ENCODE measurements at places on chromosomes 7 and 10. TPM values are rescaled to one million over a fixed set of nuclear protein-coding genes. Genes with fewer than 3 reads are reported as not detected.
A peak's percentile ranks its signal among the peaks of the same experiment; 100 is the strongest.

Gene EPO
- total RNA-seq: not detected

Gene PKD2L1
- not detected for total RNA-seq

Gene MINDY3
- total RNA-seq: 31.5 TPM

Gene AKR1C8
- total RNA-seq: not detected

Gene LRRC61
- total RNA-seq: 14.0 TPM

Gene ARHGAP21
- total RNA-seq: 66.0 TPM

Gene ANKRD7
- total RNA-seq: 0.71 TPM

Gene OR6B1
- not detected for total RNA-seq

- no peak overlapping the region for H3K27ac ChIP-seq
- H3K4me1 ChIP-seq: no peaks in the 10 kb centered on the region
- DNase-seq: no peak
- no peak overlapping the region for H3K4me3 ChIP-seq
- H3K36me3 ChIP-seq: no peaks in the 10 kb centered on the region
These were observed 146.7 kb upstream of the COL1A2 start for GRCh38 chr7:94247970-94248369.

DNA sequence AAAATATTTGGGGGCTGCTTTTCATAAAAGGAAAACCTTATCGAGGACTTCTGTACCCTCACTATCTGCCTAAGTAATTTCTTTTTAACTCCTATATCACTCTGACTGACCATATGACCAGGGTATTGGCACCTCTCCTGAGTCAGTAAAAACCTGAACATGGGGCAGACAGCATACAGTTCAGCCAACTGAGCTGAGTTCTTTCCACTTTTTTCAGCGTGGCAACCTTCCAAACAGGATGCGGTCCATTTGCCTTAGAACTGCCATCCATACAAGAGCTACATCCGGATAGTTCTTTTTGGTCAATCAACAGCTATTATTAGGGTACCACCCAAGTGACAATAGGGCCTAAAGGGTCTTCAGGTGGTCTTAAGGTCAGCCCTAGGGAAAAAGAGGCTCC is 122.6 kb downstream of the MARCHF5 start:
- no peaks in the 10 kb centered on the region for H3K4me1 ChIP-seq
- no peak overlapping the region for H3K4me3 ChIP-seq
- no peak overlapping the region for H3K27ac ChIP-seq

GRCh38 chr10:25405871-25406270 is 231.1 kb downstream of the GPR158 start:
- no peak overlapping the region for H3K4me3 ChIP-seq
- DNase-seq: no peak
- H3K27me3 ChIP-seq: no peaks in the 10 kb centered on the region
- no peak overlapping the region for H3K27ac ChIP-seq
- H3K36me3 ChIP-seq: no peaks in the 10 kb centered on the region

- DNase-seq: no peak
- no peaks in the 10 kb centered on the region for H3K27me3 ChIP-seq
- H3K4me1 ChIP-seq: peaks cover 13% of the 10 kb centered on the region
- peaks cover 36% of the 10 kb centered on the region for H3K36me3 ChIP-seq
- no peak overlapping the region for H3K27ac ChIP-seq
These were observed 30.4 kb upstream of the PPIF start for GRCh38 chr10:79316671-79317431.

DNA sequence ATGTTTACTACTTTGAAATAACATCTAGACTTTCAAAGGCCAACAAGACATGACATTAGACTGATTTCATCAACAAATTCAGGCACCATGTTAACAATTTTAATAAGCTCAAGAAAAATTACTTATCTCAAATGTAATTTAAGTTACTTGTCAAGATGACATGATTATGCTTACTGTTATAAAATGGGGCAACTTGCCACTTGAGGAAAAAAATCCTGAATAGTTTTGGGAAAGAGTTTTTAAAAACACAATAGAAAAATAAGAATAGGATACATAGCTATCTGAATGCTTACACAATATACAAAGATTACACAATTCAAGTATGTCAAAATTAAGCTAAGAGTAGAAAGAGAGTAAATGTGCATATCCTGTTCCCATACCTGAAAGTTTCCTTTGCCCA is 85.4 kb downstream of the RNF32 start:
- H3K27me3 ChIP-seq: no peaks in the 10 kb centered on the region
- no peak overlapping the region for H3K27ac ChIP-seq
- no peaks in the 10 kb centered on the region for H3K4me1 ChIP-seq
- no peaks in the 10 kb centered on the region for H3K36me3 ChIP-seq
- DNase-seq: no peak

DNA sequence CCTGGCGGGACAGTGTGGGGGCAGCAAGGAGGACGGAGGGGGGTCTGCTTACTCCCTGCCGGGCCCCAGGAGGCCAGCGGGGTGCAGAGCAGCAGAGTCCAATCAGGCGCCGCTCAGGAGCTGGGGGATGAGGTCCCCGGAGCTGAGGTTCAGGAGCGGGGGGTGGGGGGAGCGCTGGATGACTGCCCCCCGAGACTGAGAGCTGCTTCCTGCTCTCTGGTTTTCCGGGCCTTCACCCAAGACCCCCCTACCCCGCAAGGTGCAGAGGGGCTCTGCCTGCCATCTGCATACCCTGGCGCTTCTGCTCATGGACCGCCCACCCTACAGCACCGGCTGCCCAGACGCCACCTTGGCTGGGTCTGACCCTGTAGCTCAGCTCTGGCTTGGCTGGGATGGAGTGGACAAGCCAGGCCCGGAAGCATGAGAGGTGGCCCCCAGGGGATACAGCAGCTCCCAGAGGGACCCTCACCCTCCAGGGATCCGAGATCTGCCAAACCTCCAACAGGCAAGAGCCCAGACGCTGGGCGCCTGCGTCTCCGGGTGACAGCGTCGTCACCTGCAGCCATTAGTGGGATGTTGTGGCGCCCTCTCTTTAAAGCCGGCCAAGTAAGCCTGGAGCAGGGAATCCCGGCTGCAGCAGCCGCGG is 930 bp downstream of the KNDC1 start:
- DNase-seq: peak; percentile 56
- no peaks in the 10 kb centered on the region for H3K36me3 ChIP-seq
- peak overlapping the region; percentile 56 for H3K4me3 ChIP-seq
- peaks cover 22% of the 10 kb centered on the region for H3K4me1 ChIP-seq
- no peak overlapping the region for H3K27ac ChIP-seq
- H3K27me3 ChIP-seq: peaks cover 78% of the 10 kb centered on the region

DNA sequence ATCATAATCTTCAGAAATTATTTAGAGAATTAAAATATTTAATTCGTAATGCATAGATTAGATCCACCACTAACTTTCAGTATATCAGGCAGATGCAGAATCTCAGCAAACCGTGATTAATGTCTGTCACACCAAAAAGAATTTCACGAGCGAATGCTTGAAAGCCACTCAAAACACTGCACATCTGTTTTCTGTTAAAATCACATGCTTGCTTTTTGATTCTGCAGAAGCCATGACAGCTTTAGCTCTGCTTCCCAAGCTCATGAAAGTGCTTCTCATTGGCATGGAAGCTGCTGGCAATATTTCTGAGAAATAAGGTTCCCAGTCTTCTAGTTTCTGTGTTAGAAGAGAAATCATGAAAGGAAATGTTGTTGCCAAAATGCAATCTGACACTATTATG is 837.8 kb upstream of the LRRN3 start:
- H3K4me3 ChIP-seq: no peak overlapping the region
- no peaks in the 10 kb centered on the region for H3K27me3 ChIP-seq
- DNase-seq: no peak
- no peaks in the 10 kb centered on the region for H3K36me3 ChIP-seq
- no peak overlapping the region for H3K27ac ChIP-seq

DNA sequence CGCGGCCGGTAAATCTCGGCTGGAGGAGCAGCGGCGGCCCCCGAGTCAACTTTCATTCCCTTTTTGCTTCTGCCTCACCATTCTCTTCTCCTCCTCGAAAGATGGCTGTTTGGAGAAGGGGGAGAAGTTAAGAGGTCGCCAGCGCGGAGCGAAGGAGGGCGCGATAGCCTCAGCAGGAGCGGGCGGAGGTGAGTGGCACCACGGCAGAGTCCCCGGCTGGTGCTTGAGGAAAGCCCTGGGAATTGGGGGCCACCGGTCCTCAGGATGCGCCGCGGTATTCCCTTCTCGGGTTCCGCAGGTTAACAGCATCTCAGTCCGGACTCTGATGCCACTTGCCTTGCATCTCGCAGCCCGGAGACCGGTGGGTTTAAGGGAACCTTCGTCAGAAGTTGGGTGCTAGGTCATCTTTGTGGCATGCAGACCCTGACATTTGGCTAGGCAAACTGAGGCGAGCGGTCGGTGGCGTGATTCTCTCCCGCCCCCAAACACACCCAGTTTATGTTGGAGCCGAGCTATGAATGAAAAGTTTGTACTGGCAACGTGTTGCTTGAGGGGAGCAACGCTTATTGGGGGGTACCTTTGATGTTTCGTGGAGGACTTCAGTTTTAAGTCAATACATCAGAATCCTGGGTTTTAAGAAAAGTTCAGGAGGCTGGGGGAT is 59.5 kb upstream of the PRPS1L1 start:
- no peaks in the 10 kb centered on the region for H3K36me3 ChIP-seq
- peaks cover 12% of the 10 kb centered on the region for H3K4me1 ChIP-seq
- no peaks in the 10 kb centered on the region for H3K27me3 ChIP-seq
- peak overlapping the region; percentile 87 for H3K4me3 ChIP-seq

DNA sequence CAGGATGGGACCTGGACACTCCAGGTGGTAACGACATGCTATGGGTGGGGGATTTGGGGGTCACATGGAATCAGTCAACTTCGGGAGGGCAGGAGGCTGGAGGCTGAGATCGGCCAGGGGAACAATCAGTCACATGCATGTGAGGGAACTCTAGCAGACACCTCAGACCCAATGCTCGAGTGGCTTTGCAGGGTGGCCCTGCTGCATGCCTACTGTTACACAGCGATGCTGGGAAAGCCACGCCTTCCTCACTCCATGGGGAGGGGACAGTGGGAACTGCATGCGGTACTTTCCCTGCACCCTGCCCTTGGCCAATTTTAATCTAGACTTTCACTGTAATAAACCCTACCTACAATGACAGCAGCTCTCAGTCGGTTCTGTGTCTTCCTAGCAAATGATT is 6.6 kb upstream of the ZNF32 start:
- H3K36me3 ChIP-seq: no peaks in the 10 kb centered on the region
- no peaks in the 10 kb centered on the region for H3K27me3 ChIP-seq
- H3K4me1 ChIP-seq: no peaks in the 10 kb centered on the region
- no peak overlapping the region for H3K4me3 ChIP-seq

Measured in sigmoid colon (tissue), 7 donors.